Erythroblast (primary cell): ENCODE measurements at places on chromosomes 2 and 18.

DNA sequence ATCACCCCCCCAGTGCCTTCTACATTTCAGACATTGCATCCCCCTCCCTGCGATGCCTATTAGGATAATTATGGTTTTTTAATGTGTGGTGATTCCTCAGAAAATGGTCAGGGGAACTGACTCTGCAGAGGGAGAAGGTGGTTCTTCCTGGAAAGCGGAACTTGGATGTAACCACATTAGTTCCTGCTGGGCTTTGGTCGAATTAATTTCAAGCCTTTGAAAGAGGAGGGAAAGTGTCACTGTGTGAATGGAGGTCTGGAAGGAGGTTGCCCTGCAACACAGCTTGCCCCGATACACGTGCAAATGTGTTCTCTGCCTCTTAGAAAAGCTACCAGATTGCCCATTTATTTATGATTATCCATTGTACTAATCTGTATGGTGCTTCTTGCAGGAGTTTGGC, 63.2 kb upstream of the TPO start:
- DNase-seq: no peak

GRCh38 chr2:46376586-46376985, 79.4 kb downstream of the EPAS1 start:
- no peak for DNase-seq

GRCh38 chr2:215843579-215843978, 169.8 kb downstream of the MREG start:
- DNase-seq: no peak

DNA sequence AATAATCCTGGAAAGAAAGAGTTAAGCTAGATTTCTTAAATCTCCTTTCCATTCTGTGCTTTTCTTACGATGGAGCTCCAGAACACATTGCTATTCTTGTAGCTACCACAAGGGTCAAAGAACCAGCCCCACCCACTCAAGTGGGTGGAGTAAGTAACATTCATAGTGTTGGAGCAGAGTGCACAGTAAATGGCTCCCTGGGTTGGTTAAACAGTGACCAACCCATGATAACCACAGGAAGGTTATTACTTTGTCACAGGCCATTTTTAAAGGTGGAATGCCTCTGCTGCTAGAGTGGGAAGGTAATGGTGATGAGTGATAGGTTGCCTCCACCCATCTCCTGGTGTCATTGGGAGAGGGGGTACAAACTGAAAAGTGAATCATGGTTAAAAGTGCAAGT, 13.9 kb downstream of the ARPC2 start:
- peak; percentile 48 for DNase-seq
